Esophagus muscularis mucosa (tissue), 4 donors: ENCODE measurements at places on chromosomes 3 and 15. TPM values are rescaled to one million over a fixed set of nuclear protein-coding genes. Genes with fewer than 3 reads are reported as not detected.

Gene GASK1A
- total RNA-seq: 22.1 TPM

Gene SH2D7
- total RNA-seq: not detected

Gene AADAC
- not detected for total RNA-seq

Gene AADACL2
- 0.33 TPM for total RNA-seq

GRCh38 chr15:75460646-75461045 lies 9.2 kb upstream of the SIN3A start:
- H3K4me1 ChIP-seq: peaks cover 6% of the 10 kb centered on the region
- DNase-seq: no peak
- H3K27ac ChIP-seq: no peak overlapping the region
- no peak overlapping the region for H3K4me3 ChIP-seq
- H3K36me3 ChIP-seq: peaks cover 1% of the 10 kb centered on the region

- no peaks in the 10 kb centered on the region for H3K36me3 ChIP-seq
- DNase-seq: no peak
- H3K27me3 ChIP-seq: no peaks in the 10 kb centered on the region
- no peak overlapping the region for H3K27ac ChIP-seq
- no peak overlapping the region for H3K4me3 ChIP-seq
These were observed 445.4 kb downstream of the ZIC1 start for GRCh38 chr3:147854542-147854941.

GRCh38 chr3:30098653-30099455 lies 507.5 kb upstream of the TGFBR2 start:
- no peaks in the 10 kb centered on the region for H3K27me3 ChIP-seq
- no peaks in the 10 kb centered on the region for H3K36me3 ChIP-seq
- H3K27ac ChIP-seq: no peak overlapping the region
- H3K4me3 ChIP-seq: no peak overlapping the region
- no peak for DNase-seq

DNA sequence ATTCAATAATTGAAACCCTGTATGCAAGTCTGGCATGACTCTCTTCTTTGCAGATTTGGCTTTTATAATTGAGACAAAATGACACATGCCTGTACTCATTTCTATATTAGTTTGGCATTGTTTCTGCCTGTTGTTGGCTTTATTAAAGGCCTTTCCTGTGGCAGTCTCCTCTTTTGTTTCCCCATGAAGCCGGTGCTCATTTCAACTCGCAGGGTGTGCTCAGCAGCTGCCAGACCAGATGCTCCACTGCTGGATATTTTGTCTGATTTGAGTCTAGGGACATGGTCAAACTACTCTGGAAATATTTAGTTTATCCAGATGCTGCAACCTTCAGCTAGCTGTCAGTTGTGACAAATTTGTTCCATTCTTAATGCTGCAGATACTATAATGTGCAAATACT lies 445.3 kb downstream of the NAALADL2 start:
- no peaks in the 10 kb centered on the region for H3K4me1 ChIP-seq
- H3K36me3 ChIP-seq: no peaks in the 10 kb centered on the region
- DNase-seq: no peak
- H3K4me3 ChIP-seq: no peak overlapping the region
- no peak overlapping the region for H3K27ac ChIP-seq
- H3K27me3 ChIP-seq: no peaks in the 10 kb centered on the region

GRCh38 chr3:193573403-193574191 lies 18.9 kb upstream of the ATP13A4 start:
- peak; percentile 37 for DNase-seq
- no peaks in the 10 kb centered on the region for H3K27me3 ChIP-seq
- H3K36me3 ChIP-seq: no peaks in the 10 kb centered on the region
- no peak overlapping the region for H3K27ac ChIP-seq

DNA sequence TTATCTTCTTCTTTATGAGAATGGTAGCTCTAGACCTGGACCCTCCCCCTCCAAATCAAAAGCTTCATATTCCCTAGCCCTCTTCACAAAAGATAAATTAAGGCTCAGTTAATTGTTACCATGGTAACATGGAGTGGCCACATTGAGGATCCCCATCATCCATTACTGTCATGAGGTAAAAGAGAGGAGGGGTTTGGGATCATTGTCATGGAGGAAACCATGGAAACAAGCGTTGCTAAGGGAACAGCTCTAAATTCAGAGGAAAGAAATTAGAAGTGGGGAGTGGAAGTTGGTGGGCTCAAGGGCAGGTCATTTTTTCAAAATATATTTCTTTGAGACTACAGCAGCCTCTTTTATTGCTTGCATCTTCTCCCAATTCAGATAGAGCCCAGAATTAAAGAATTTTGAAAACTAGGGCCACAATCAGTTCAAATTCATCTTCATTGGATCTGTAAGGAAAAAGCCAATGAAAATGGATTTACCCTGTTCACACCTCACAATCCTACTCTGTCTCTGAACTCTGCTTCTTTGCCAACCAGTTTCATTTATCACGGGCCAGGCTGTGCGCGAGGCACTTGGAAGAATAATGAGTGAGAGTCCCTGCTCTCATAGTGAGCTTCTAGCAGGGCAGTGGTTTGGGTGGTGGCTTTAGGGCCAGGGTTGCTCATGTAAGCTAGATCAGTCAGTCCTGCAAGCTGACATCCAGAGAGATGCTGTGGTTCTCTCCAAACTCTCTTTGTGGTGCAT lies 11.6 kb upstream of the AEN start:
- no peak for DNase-seq
- peaks cover 71% of the 10 kb centered on the region for H3K27me3 ChIP-seq
